ENCODE measurements at places on chromosomes 12 and 14.

DNA sequence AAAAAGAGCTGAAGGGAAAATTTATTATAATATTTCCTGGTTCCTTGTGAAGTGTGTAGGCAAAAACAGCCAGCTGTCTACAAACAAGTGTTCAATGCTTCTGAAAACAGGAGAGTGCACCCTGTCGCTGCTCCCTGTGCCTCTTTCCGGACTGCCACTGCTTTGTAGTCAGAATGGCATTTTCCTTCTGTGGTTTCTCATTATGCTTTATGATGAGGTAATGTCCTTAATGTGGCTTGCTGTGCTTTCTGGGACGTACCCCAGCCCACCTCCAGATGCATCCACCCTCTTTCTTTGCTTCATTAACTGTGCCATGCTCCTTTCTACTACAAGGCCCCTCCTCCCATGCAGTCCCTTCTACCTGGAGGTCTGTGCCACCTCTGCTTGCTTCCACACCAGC is 148.1 kb downstream of the SYT1 start:
- no peak for DNase-seq

GRCh38 chr12:56337753-56338251 is 882 bp upstream of the IL23A start:
- DNase-seq, result no peak

DNA sequence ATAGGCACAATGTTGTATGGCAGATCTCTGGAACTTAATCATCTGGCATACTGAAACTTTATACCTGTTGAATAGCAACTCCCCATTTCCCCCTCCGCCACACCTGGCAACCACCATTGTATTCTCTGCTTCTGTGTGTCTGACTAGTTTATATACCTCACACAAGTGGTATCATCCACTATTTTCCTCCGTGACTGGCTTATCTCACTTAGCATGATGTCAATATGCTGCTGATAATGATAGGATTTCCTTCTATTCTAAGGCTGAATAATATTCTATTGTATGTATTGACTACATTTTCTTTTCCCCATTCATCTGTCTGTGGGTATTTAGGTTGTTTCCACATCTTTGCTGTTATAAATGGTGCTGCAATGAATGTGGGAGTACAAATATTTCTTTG is 21.5 kb downstream of the BRMS1L start:
- DNase-seq, result no peak

GRCh38 chr12:32893043-32893442 is 3.5 kb downstream of the PKP2 start:
- no peak for DNase-seq

GRCh38 chr14:30403791-30404190 is 155.2 kb upstream of the G2E3 start:
- DNase-seq, result no peak

- no peak for DNase-seq
Observed at GRCh38 chr12:6787309-6787708, 2.0 kb upstream of the CD4 start.

GRCh38 chr12:121388421-121388981 is 11.4 kb upstream of the RNF34 start:
- DNase-seq, result peak; percentile 53

GRCh38 chr12:22569253-22569652 is 24.9 kb upstream of the C2CD5 start:
- DNase-seq, result no peak

GRCh38 chr12:98110536-98110935 is 404.9 kb upstream of the TMPO start:
- DNase-seq, result no peak

DNA sequence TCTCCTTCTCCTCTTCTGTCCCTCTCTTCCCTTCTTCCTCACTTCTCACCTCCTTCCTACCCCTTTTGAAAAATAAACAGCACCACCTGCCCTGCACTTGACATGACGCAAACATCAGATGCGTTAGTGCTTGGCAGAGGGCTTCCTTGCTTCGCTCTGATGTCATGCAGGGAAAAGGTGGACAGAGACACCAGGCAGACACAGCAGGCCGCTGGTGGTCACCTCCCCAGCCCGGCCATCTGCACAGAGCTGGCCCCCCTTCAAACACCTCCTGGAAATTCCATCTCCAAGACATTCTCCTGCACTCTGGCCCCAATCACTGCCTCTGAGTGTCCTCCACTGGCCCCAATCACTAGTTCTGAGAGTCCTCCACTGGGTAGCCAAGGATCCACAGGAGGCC is 353.6 kb downstream of the MED13L start:
- no peak for DNase-seq

- no peak for DNase-seq
Observed at GRCh38 chr14:29905543-29905942, 22.1 kb downstream of the PRKD1 start.

DNA sequence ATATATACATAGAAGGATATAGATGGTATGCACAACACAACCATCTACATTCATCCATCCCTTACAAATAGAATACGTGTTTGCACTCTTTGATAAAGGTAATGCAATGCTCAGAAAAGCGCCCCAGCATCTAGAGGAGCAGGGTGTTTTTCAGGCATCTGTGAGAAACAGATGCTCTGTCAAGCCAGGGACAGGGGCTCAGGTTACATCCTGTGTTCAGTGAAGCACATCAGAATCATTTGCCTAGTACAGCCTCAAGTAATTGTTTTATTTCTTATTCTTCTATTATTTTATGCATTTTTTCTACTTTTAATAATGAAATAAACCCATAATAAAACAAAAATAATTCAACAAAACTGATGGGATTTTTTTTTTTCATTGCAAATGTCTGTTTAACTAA is 50.5 kb upstream of the HIF1A start:
- DNase-seq, result no peak

GRCh38 chr14:100567009-100567876 is 20.0 kb downstream of the BEGAIN start:
- DNase-seq, result no peak

GRCh38 chr12:121788176-121788818 is 5.2 kb downstream of the RHOF start:
- peak; percentile 63 for DNase-seq

- no peak for DNase-seq
Observed at GRCh38 chr14:72653026-72653425, 240.9 kb downstream of the DPF3 start.

GRCh38 chr12:64678248-64678647 is 68.0 kb downstream of the RASSF3 start:
- DNase-seq, result peak; percentile 56

DNA sequence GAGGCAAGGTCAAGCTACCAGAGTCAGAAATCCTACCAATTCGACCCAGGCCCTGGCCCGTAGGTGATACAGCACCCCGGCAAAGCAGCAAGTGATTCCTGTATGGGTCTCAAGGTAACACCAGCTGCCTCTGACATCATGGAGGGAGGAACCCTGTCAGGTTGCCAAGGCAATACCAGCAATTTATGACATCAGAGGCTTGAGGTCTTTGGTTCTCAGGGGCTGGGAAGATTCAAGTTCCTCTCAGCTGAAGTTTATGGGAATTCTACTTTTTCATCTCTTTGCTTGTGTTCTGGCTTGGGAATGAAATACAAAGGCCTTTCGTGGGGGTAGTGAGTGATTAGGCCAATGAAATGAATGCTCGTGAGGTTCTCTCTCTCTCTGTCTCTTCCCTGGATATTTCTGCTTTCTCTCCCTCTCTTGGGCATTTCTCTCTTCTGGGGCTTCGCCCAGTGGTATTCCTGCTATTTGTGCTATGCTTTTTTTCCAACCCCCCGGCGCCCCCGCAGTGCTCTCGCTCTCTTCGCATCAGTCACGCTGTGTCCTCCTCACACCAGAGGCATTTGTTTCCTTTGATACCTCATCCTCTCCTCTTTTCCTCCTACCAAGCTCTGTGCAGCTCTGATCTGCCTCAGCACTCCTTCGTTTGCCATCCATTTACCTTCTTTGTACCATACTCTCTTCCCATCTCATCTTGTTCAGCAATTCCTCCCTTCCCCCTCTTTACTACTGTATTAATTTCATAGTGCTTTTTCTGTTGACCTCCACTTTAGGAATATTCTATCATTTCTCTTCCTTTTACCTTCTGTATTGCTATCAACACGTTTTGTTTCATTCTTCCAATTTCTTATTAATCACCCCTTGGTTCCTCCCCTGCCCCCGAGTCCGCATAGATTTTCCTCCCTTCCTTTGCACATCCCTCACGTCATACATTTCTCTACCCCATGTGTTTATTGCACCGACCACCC is 2.9 kb downstream of the ZFHX2 start:
- DNase-seq, result no peak

- no peak for DNase-seq
Observed at GRCh38 chr14:63701606-63702299, 26.1 kb downstream of the SGPP1 start.

DNA sequence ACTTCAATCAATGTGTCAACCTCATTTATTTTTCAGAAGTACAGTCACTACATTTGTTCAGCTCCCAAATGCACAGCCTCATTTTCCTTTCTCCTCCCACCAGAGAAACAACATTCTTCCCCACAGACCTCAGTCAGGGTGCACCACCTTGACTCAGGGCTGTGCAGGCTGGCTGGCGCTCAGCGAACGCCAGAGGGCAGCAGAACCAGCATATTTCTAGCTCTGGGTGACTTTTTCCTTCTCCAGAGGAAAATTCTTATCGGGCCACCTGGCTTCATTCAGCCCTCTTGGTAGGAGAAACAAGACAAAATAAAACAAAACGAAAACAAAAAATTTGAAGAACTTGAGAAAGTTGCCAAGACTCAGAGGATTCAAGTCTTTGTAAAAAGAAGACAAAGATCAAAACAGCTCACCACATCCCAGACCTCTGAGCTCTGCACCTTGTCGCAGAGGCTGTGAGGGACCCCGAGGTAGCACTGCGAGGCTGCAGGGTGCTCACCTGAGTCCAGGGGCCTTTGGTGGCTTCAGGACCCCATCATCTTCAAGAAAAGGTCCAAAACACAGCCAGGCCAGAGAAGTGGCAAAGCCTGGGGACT is 33.7 kb downstream of the PAH start:
- DNase-seq, result peak; percentile 83

DNA sequence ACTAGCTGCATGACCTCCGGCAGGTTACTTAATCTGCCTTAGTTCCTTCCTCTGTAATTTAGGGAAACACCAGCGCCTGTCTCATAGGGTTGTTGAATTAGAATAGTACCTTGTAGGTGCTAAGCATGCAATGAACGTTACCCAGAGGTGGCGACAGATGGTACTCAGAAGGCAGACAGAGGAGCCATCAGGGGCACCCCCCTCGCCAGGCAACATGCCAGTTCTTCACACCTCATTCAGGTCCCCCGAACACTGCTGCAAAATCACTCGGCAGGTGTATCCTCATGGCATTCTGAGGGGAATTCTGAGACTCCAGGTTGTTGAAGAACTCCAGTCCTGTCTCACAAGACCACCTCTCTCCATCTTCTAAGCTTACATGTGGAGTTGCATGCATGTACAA is 10.1 kb downstream of the ISM2 start:
- no peak for DNase-seq

DNA sequence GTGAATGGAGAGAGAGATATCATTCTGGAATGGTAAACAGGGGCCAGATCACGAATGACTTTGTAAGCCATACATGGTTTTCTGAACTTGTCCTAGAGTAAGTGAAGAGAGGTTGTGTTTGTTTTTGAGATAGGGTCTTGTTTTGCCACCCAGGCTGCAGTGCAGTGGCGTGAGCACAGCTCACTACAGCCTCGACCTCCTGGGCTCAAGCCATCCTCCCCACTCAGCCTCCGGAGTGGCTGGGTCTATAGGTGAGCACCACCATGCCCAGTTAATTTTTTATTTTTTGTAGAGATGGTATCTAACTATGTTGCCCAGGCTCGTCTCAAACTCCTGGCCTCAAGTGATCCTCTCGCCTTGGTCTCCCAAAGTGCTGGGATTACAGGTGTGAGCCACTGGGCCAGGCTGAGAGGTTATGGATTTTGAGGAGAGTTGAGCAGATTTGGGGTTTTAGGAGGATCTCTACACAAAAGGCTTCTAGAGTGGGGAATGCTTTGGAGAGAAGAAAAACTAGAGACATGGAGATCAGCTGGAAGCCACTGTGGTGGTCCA is 19.7 kb upstream of the GPRC5A start:
- DNase-seq, result no peak

DNA sequence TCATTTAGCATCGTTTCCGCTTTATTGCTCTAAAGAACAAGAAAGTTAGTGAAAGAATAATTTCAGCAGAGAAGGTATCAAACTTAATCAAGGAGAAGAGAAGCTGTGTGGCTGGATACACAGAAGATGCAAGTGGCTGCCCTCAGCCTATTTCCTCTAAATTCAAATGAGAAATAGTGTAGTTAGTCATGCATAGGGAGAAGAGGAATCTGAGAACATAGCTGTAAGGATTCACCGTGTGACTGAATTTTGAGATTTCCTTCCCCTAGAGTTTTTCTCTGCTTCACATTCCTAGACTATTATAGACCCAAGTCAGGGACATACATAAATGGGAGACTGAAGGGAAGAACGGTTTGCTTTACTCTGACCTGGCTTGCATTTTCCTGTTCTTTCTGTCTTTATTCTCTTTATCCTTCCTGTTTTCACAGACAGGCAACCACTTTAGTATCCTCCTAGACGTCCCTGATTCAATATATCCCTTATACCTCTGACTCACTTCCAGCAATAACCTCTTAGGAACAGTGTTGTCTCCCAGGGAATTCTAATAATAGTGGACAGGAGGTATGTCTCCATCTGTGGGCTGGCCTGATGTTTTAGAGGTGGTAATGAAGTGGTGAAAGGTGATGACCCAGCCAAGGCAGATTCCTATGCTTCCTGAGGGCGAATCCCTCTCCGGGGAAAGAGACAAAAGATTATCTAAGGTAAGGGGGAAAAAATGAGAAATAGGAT is 7.0 kb downstream of the RNASE10 start:
- DNase-seq, result no peak

GRCh38 chr12:19093218-19093617 is 36.3 kb upstream of the PLEKHA5 start:
- no peak for DNase-seq

GRCh38 chr12:30902596-30902995 is 24.0 kb upstream of the TSPAN11 start:
- DNase-seq, result no peak

GRCh38 chr12:65875640-65876071 is 51.4 kb downstream of the HMGA2 start:
- no peak for DNase-seq

- no peak for DNase-seq
Observed at GRCh38 chr14:60514378-60514740, 5.4 kb downstream of the SIX6 start.

DNA sequence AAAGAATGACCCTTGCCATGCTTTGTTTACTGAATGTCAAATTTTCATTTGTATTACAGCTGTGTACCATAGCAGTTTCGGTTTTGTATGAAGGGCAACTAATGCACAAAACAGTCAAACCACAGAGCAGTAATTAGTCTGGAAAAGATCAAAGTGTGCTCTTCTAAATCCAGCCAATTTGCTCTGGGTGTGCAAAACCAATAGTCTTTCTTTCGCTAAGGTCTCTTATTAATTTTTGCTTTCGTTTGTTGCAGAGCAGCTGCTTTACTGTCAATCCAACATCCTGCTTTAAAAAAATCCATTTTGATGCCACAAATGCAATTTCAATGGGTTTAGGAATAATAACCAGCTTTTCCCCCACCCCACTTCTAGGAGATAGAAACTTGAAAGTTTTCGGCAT is 114.2 kb downstream of the BRMS1L start:
- DNase-seq, result no peak

DNA sequence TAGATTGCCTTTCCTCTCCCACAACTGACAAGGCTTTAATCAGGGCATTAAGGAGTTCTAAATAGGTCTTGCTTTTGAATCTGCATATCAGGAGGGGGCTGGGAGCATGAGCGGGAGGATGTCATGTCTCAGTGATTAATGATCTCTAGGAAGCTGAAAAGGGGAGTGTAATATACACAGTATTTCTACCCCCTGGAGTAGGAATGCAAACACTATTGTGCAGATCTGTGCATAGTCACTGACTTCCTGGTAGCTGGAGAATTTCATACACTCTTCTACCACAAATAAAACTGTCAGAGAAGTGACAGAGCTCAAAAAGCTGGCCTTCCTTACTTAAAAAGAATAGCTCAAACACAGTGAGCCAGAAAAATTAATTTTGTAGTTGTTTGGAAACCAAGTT is 65.8 kb downstream of the RIC8B start:
- peak; percentile 36 for DNase-seq
